OCI-M1 (cell line): ENCODE measurements at places on chromosomes 5 and 9.
A peak's percentile ranks its signal among the peaks of the same experiment; 100 is the strongest.

- no peak for DNase-seq
Observed at GRCh38 chr5:175418251-175418650, 25.7 kb downstream of the DRD1 start.

DNA sequence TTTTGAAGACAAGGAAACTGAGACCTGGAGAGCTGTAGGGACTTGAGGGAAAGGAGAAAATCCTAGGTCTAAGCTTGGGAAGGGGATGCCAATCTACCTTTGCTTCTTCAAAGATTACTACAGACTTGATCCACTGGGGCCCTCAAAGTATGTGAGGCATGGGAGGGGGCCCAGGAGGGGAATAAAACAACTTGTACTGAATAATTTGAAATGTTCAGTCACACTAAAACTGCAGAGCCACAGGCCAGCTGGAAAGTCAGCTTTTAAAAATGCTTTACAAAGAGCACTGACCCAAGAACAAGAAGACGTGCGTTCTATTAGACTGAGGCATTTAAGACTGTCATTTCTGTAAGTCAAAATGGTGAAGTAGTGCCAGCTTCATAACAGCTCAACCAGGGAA, 13.6 kb downstream of the IL33 start:
- no peak for DNase-seq

GRCh38 chr5:172802567-172803176, 31.4 kb upstream of the ERGIC1 start:
- peak; percentile 85 for DNase-seq

- DNase-seq, result no peak
Observed at GRCh38 chr5:38648703-38649291, 92.4 kb upstream of the LIFR start.

GRCh38 chr5:174532455-174533453, 191.6 kb upstream of the MSX2 start:
- peak; percentile 89 for DNase-seq

- no peak for DNase-seq
Observed at GRCh38 chr5:164352695-164353094, 847.3 kb downstream of the MAT2B start.

DNA sequence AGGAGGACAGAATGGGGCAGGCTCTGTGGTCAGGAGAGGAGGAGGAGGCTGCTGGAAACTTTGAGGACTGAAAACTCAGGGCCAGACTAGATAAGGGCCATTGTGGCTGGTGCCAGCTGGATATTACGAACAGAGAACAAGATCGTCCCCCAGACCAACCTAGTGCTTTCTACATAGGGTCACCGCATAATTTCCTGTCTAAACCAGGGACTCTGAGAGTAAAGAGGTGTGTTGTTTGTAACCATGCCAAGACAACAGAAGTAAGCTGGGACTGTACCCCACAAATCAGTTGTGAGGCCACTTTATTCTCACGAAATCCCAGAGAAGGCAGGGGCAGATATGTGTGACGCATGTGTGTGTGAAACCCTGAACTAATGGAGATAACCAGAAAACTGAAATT, 20.3 kb upstream of the GFPT2 start:
- DNase-seq, result peak; percentile 92

- DNase-seq, result no peak
Observed at GRCh38 chr9:19788152-19788551, 685 bp downstream of the SLC24A2 start.

DNA sequence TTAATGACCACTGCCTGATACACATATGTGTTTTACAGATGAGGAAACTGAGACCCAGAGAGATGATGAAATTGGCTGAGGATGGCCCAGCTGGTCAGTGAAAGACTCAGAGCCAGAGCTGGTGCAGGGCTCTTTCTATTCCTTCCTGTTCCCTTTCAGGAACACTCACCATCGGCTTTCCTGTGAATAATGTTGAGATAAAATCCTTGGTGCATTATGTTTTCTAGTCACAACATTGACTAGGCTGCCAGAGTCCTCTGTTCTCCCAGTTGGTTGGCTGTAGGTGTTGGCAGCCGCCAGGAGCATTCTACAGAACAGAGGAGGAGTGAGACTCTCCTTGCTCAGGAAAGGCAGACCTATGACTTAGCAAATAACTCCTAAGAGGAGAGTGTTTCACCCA, 14.8 kb downstream of the TGFBI start:
- no peak for DNase-seq

DNA sequence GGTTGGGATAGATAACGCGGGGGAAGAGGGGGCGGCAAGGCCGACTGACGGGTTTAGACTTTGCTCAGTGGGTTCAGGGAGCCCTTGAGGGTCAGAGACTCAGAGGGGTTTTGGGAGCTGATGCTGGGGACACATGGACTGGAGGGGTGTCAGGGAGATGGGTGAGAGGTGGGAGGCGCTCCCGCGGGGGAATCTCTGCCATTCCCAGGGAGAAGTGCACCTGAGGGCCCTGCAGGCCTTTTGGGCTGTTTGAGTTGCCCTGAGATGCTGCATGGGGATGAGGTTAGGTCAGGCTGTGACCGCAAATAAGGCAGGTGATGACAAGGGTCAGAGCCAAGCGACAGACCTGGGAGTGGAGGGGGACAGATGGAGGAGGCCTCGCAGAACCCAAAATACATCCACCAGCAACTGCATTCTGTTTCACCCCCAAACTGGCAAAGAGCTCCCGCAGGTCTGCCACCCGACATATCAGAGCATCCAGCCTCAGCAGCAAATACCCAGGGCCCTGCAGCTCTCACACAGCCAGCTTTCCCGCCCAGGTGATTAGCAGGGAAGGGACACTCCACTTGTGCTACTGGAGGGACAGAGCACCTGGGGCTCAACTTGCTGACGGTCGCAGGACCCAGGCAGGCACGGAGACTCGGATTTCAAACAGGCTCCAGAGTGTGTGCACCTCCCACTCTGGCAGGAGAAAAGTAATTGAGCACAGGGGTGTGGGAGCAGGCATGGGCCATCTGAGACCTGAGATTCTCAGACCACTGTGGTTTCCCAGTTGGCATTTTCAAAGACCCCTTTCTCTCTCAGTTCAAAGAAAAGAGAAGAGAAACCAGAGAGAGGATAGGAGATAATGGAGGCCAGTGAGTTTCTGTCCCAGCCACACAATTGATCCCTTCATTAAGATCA, 26.4 kb downstream of the TMOD1 start:
- no peak for DNase-seq

DNA sequence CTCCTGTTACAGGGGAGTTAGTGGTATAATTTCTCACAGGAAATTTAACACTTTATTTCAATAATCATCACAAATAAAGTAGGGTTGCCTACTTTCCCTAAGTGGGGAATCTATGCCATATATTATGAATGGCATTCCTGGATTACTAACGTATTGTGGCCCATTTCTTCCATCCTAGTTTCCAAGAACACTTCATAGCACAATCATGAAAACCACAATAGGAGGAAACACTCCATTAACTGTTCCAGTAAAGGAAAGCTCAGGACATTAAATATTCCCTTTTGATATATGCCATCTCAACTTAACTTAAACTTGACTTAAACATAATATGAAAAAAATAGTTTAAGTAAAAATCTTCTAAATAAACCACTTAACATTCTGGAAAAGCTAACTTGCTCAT, 2.1 kb downstream of the CPLANE1 start:
- DNase-seq, result no peak

DNA sequence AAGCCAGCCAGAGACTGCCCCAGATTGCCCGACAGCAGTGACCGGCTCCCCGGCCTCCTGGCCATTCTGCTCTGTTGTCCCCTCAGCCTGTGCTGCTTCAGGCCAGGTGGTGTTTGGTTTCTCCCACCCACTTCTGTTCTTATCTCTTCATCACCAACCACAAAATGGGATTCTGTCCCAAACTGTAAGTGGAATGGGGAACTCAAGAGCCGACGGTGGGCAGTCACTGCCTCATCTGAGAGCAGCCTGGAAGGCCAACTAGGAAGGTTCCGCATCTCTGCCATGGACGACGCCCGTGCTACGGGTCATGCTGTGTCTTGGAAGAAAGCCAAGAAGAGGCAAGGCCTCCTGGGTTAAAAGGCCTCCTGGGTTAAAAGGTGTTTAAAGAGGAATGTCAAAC, 219.0 kb upstream of the PIK3R1 start:
- no peak for DNase-seq

DNA sequence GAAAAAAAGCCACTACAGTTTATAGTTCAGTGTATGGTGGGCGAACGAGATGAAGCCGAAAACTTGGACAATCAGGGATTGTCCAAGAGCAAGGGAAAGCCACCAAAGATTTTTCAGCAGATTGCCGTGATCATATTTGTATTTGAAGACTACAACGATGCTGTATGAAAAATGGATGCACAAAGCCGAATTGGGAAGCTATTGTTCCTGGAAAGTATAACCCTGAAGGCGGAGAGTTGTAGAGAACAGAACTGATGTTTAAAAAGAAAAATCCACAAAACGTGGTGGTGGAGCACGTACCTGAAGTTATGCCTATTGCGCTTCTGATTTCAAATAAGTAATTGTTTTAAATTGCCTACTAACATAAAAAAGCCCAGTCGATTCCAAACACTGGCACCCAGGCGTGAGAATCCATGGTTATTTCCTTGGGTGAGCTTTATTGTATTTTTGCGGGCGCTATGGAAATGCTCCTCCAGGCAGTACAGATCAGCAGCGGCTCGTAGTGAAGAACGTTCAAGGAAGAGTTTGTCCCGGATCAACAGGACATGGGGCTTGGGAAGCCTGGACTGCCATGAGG, 772 bp upstream of the TARS1 start:
- peak; percentile 69 for DNase-seq

- DNase-seq, result no peak
Observed at GRCh38 chr5:163893281-163893680, 387.9 kb downstream of the MAT2B start.

DNA sequence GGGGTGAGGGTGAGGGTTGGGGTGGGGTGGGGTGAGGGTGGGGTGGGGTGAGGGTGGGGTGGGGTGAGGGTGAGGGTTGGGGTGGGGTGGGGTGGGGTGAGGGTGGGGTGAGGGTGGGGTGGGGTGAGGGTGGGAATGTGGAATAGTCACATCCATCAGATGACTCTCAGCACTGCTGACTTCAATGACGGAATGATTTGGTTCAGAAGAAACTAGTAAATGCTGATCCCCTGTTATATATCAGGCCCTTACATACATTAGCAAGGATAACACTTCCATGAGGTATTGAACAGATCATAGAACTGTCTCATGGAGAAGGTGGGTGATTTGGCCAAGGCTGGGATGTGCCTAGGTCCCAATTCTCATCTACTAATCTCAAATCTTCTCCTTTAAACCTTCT, 24.5 kb upstream of the C5orf47 start:
- DNase-seq, result no peak

GRCh38 chr5:172691886-172692285, 50.8 kb downstream of the NEURL1B start:
- no peak for DNase-seq

GRCh38 chr9:137530331-137530730, 19.9 kb downstream of the PNPLA7 start:
- no peak for DNase-seq

DNA sequence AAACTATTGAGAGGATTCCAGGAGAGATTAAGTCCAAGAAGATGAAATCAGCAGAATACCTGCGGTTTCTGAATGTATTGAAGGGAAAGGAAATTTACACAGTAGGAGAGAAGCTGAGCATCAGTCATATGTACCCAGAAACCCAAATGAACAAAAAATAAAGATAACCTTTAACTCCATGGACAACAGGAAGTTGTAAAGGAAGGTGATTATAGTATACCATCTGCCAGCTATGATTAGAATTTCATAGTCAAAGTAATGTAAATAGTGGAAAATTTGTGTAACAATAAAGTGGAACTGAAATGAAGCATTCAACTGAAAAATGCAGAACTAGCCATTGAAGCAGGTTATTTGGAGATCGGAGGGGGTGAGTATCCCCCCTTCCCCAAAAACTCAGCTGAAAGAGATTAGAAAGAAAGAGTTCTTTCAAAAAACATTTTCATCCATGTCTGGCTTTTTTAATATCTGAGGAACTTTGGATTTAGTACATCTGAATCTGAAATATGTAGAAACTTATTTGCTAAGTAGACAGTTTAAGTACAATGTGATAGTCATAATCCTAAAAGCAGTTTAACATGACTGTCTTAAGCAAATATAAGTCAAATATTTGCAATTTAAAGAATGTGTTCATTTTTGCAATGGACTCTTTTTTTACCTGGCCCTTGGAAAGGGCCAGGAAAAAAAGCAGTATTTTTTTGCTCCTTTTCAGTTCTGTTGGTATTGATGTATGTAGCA, 58.4 kb downstream of the APC start:
- peak; percentile 75 for DNase-seq

GRCh38 chr9:109253637-109254284, 67.1 kb downstream of the EPB41L4B start:
- no peak for DNase-seq

DNA sequence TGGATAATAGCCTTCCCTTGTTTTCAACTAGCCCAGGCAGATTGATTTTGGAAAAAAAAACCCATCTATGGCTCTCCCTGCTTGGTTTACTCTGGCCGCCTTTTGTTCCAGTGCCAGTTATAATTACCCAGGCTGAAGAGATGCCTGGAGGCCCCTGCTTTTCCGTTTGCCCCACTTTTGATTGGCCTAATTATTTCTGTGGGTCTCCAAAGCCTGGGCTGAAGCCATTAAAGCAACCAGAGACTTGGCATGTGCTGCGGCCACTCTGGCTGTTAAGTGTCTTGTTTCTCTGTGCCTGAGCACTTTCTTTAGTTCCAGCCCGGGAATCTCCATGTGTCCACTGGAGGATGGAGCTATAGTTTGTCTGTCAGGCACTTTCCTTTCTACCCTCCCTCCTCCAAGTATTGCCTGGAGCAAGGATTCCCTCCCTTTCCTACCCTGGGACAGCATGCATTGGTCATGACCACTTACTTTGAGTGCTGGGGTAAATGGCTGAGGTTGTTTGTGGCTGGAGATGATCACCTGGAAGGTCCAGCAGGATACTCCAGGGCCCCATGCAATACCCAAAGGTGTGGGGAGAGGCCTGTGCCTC, 105.1 kb upstream of the CTSL start:
- DNase-seq, result no peak

DNA sequence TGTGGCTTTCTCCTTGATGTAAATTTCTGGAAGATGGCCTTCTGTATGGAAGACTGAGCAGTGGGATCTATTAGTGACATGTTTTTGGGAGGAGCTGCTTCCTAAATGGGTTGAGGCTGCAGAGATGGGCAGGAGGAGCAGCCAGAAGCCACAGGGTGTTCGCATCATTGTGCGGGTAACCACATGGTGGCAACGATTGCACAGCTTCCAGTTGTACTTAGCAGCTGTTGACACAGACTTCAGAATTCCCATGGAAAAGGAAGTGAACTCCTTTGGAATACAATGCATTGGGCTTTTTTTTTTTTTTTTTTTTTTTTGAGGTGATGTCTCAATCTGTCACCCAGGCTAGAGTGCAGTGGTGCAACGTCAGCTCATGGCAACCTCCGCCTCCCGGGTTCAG, 297.3 kb downstream of the NR3C1 start:
- DNase-seq, result no peak
